ENCODE measurements at places on chromosomes 4 and X.

DNA sequence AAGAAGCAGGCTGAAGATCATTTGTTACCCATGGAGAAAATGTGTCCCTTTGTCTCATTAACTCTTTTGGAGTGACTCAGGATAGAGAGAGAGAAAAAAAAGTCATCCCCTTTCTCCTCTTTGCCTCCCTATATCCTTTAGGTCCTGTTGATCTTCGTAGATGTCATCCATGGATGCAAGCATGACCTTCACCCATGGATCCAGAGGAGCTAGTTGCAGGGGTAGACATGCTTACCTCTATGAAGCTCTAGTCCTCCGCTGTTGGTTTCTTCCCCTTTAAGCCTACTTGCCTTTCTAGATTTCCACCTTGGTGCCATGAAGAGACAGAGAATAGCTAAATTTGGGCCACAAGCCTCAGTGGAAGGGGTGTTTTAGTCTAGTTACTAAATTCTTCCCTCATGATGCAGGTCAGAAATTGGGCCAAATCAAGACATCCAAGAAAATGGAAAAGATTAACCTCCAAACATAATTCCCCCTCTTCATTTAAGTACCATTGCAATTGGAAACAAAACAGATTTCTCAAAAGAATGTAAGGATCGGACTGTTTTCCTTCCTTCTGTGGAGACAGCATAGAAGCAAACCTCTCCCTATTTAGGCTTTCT, 178.4 kb downstream of the TECRL start:
- DNase-seq = no peak

DNA sequence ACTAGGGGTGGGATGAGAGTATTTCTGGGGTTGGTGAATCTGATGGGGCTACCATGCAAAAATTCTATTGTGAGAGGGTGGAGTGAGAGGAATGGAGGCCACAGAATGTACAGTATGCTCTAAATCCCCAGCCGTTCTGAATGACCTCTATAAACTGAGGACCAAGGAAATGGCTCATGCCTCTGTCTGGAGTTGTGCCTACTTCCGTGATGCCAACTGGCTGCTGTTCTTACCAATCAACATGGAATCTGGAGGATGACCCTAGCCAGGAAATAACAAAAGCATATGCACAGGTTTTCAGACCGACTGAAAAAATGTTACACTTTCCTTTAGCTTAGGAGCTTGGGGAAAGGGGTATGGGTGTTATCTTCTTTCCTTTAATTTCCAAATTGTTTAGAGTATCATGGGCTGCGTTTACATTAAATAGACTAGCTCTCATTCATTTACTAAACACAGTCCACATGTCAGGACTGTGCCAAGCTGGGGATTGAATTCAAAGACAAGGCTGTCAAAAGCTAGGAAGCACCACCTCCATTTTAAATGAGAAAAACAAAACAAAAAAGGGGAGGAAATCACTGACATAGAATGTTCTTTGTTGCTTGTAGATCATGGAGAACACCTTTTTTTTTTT, 20.2 kb upstream of the CCKAR start:
- no peak for DNase-seq

DNA sequence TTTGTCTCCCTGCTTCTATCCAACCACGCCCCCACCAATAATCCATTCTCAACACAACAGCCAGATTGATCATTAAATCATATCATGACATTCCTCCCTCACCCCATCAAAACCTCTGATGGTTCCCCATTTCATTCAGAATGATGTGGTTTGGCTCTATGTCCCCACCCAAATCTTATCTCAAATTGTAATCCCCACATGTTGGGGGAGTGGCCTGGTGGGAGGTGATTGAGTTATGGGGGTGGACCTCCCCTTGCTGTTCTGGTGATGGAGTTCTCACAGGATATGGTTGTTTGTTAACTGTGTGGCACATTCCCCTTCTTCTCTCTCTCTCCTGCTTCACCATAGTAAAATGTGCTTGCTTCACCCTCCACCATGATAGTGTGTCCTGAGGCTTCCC, 23.3 kb downstream of the TRMT2B start:
- no peak for DNase-seq

DNA sequence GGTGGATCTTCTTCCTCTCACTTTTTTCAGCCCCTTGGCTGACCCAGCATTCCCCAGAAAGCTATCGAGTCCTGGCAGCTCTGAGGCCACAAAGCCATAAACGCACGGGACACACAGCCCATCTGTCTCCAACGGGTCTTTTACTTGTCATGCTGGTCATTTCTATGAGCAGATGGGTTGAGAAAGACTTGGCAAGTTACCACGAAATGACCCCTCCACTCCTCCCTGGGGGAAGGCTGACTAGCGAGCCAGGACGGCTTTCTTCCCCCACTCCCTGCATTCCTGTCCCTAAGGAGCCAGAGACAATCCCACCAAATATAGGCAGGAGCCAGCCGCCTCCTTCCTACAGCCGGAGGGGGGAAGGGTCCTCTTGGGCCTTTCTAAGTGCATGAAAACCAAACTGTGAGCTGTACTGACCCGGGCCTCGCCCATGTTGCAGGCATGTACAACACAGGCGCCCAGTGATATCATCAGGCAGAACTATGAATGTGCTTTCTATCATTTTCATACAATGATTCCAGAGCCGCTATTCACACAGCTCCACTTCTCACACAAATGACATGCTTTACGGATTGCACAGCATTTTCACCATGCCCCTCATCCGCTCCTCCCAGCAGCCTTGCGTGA, 28.6 kb downstream of the AFAP1 start:
- no peak for DNase-seq

DNA sequence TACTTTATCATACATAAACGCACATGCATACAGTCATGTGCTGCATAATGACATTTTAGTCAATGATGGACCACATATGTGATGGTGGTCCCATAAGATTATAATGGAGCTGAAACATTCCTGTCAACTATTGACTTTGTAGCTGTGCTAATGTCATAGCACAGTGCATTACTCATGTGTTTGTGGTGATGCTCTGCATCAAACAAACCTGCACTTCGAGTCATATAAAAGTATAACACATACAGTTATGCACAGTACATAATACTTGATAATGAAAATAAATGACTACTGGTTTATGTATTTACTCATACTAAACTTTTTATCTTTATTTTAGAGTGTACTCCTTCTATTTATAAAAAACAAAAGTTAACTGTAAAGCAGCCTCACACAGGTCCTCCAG, 60.5 kb upstream of the MCUB start:
- DNase-seq = no peak

- no peak for DNase-seq
These were observed 102.5 kb upstream of the MYOZ2 start for GRCh38 chr4:119032921-119033685.

DNA sequence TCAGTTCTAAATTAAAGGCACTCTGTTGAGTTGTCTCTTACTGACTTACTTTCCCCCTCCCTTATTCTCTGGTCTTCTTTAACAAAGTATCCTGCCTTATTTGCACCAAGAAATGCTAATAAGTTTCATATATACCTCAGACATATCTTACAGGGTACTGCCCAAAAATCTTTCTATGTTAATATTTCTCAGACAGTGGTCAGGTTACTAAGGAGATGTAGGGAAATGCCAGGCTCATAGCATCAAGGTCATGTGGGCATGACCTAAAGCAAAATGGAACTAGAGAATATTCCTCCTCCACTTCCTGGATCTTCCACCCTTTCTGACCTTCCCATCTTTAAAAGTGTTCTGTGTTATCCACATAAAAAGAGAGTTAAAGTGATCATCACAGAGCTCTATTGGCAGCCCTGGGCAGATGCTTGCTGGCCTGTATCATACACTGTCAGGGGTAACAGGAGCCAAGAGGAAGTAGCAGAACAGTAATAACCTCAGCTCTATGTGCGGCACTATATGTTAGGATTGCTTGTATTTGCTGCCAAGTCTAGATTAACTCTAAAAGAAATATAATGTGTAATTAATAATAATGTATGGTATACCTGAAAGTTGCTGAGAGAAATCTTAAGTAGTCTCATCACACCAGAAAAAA, 74.3 kb downstream of the IQCM start:
- no peak for DNase-seq

- no peak for DNase-seq
These were observed 272.7 kb upstream of the FAT4 start for GRCh38 chr4:125042041-125042440.

- DNase-seq = no peak
These were observed 2.5 kb downstream of the CCNI start for GRCh38 chr4:77073106-77073809.

DNA sequence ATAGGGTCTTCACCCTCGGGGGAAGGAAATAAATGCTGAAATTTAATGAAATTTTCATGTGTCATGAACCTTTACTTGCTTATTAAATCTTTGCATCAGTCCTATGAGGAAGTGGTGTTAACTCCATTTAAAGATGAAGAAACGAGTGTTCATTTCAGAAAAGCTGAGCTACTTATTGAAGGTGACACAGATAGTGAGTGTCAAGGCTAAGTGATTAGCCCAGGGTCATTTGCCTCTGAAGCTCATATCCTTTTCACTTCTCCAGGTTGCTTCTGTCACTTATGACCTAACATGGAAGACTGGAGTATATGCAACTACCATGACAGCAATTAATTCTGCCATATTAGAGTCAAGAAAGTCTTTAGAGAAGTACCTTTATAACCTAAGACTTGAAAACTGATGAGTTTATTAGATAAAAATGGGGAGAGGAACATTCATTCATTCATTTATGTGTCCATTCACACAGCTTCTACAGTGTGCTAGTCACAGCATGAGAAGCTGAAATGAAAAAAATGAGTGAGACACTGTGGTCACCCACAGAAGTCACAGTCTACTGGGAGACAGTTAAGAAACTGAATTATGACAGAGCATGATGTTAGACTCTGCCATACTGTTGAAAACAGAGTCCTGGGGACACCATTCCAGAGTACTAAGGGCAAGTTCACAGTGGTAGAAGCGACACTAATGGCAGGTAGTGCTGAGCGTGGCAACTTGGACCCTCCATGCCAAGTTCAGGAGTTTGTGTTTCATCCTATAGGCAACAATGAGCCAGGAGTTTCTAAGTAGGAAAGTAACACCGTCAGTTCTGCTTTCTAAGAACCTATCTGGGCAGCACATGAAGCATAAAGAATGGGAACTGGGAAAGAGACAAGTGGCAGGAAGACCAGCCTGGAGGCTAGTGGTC, 21.3 kb downstream of the ALPK1 start:
- no peak for DNase-seq

GRCh38 chr4:173334891-173335752, 964 bp upstream of the HMGB2 start:
- DNase-seq = peak; percentile 65

DNA sequence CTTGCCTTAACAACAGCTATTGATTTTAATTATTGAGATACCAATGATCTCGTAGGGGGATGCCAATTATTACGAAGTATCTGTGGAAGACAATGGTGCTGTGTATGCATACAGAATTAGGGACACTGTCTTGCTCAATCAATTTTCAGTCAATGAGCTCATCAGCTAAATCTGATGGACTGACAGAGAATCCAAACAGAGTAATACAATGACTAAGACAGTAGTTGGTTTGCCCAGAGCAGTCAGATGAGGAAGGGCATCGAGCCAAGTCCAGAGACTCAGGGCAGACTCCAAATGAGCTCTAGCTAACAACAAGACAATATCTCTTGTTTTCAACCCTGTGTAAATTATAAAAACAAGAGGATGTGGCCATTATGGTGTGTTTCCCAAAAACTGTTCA, 14.7 kb upstream of the GSX2 start:
- peak; percentile 55 for DNase-seq

DNA sequence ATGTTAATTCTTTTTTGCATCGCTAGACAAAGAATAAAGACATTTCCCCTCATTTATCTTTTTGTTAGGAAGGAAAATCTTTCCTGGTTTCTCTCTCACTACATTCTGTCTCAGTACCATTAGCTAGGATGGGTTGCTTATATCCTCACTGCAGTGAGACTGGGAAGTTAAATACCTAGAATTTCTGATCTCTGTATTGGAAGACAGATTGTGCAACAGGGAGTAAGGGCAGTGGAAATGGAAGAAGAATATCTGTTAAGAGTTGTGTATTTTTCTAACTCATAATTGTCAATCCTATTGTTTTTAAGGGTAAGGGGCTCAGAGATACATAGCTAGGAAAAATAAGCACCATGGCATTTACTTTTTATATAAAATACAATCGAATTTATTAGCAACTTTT, 19.6 kb downstream of the PTPN13 start:
- no peak for DNase-seq

DNA sequence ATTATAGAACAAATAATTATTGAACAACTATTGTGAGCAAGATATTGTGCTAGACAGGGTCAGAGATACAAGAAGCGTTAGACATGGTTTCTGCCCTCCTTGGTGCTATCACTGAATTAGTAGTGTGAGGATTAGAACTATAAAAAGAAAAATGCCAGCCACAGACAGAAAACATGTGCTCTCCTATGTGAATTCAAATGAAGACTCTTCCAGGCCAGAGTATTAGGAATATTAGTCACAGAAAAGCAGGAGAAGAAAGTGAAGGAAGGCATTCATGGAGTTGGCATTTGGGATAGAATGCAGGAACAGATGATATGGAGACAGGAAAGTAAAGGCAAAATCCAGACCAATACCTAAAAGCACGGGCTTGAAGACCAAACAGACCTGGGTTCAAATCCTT, 179.6 kb upstream of the TENM3 start:
- DNase-seq = no peak

- no peak for DNase-seq
These were observed 22.0 kb downstream of the GUCY1B1 start for GRCh38 chr4:155780775-155781174.

- DNase-seq = no peak
These were observed 237.3 kb downstream of the NLGN4X start for GRCh38 chrX:5991393-5991792.

- no peak for DNase-seq
These were observed 185.8 kb upstream of the GPRIN3 start for GRCh38 chr4:89493367-89493766.

GRCh38 chr4:24550441-24551175, 33.7 kb downstream of the DHX15 start:
- no peak for DNase-seq

- DNase-seq = no peak
These were observed 29.8 kb upstream of the TMEM150C start for GRCh38 chr4:82591592-82591991.

GRCh38 chr4:74385386-74385785, 20.4 kb downstream of the EREG start:
- DNase-seq = no peak

- no peak for DNase-seq
These were observed 23.8 kb downstream of the ARHGAP10 start for GRCh38 chr4:147755561-147756295.

All from smooth muscle cell of the brain vasculature (primary cell).